ENCODE measurements at places on chromosomes 7 and 10.

- no peak overlapping the region for H3K4me3 ChIP-seq
- H3K27ac ChIP-seq = no peak overlapping the region
- no peak for DNase-seq
- H3K4me1 ChIP-seq = no peaks in the 10 kb centered on the region
- no peaks in the 10 kb centered on the region for H3K36me3 ChIP-seq
Measured at GRCh38 chr7:156474241-156474743, 166.3 kb upstream of the RNF32 start.

DNA sequence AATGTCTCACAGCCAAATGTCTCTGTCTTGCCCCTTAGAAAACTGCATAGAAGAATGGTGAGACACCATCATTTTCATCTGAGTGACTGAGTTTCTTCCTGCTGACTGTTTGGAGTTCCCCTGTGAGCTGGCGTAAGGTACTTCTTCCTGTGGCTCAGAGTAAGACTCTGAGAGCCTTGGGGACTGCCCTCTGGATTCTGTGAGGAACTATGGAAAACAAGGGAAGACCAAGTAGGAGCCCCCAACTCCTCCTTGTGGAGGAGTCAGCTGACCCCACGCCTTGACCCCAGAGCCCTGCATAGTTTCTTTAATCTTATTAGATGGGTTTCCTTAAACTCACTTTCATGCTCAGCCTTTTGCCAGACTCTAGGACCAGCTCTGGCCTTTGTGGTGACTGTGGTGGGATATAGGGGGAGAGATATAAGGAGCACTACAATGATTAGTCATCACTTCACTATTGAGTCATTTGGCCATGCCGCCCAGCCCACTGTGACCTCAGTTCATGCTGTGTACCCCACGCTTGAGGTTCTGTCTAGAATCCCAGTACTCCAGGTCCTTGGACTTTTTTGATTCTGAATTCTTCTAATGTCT lies 51.8 kb upstream of the FAM133B start:
- peak; percentile 50 for DNase-seq
- no peaks in the 10 kb centered on the region for H3K27me3 ChIP-seq
- no peak overlapping the region for H3K4me3 ChIP-seq
- H3K27ac ChIP-seq = peak overlapping the region; percentile 99
- H3K4me1 ChIP-seq = peaks cover 100% of the 10 kb centered on the region

- H3K36me3 ChIP-seq = no peaks in the 10 kb centered on the region
- DNase-seq = no peak
- no peaks in the 10 kb centered on the region for H3K4me1 ChIP-seq
Measured at GRCh38 chr7:94907026-94907810, at the start of gene PPP1R9A. Gene PPP1R9A (plus strand): TSS chr7:94907594. CDS start chr7:94910114, 2,520 bp downstream.

DNA sequence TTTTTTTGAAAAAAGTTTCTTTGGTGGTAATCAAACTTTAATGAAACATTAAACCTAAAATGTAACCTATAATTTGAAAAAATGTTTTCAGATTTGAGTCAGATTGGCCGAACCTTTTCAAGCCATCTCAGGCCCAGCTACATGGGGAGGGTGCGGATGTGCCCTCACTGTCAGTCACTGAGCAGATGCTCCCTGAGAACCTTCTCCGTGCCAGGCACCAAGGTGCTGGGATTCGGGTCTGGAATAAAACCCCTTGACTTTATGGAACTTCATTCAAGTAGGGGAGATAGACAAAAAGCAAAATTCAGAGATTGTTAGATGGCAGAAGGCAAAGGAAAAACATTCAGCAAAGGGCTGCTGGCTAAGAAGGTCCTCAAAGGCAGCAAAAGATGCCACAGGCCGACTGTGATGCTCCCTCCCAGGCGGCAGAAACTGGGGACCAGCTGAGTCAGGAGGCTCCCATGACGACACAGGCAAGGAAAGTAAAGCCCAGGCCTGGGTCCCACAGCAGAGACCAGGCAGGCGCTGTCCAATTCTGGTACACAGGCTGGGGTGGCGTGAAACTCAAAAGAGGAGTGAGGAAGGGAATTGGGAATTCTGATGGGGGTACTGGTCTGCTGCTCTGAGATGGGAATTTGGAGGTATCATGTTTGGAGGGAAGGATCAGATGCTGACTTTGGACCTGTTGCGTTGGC lies 82.2 kb upstream of the DDC start:
- no peak for DNase-seq
- no peaks in the 10 kb centered on the region for H3K4me1 ChIP-seq
- no peaks in the 10 kb centered on the region for H3K36me3 ChIP-seq
- H3K27ac ChIP-seq = no peak overlapping the region
- no peak overlapping the region for H3K4me3 ChIP-seq

DNA sequence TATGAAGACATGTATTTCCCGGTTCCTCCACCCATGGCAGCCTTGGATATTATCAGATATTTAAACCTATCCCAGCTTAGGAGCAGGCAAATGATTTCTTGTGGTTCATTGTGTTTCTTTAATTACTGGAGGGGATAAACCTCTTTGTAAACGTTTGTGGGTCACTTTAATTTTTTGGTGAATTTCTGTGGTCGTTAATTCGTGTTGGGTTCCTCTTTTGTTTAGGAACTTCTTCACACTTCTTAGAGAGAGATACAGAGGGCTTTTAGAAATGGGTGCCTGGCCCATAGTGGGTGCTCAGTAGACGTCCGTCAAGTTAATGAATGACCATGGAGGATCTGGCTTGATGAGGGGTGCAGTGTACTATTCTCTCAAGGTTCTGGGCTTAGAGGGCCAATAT lies 27.2 kb upstream of the NUB1 start:
- H3K4me1 ChIP-seq = peaks cover 6% of the 10 kb centered on the region
- H3K36me3 ChIP-seq = no peaks in the 10 kb centered on the region
- peaks cover under 1% of the 10 kb centered on the region for H3K27me3 ChIP-seq
- H3K4me3 ChIP-seq = no peak overlapping the region
- no peak for DNase-seq

GRCh38 chr7:90430614-90431460 lies 27.6 kb downstream of the CLDN12 start:
- no peak overlapping the region for H3K27ac ChIP-seq
- DNase-seq = no peak
- H3K27me3 ChIP-seq = no peaks in the 10 kb centered on the region

DNA sequence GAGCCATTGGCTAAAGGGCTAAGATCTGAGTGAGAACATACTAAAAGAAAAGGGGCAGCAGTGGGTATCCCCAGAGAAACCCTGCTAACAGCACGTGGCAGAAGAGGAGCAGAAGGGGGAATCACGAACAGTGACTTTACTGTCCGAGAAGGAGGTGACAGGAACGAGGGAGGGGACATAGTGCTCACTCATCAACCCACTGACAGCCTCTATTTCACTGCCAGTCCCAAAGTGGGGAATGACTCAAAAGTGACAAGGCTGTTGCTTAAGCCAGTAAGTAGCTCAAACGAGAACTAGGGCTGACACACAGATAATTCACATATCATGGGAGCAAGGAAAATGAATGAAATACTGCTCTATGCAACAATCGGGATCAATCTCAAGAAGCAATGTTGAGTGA lies 92.7 kb downstream of the RSU1 start:
- no peak for DNase-seq
- H3K27me3 ChIP-seq = no peaks in the 10 kb centered on the region
- H3K4me1 ChIP-seq = no peaks in the 10 kb centered on the region
- H3K4me3 ChIP-seq = no peak overlapping the region

DNA sequence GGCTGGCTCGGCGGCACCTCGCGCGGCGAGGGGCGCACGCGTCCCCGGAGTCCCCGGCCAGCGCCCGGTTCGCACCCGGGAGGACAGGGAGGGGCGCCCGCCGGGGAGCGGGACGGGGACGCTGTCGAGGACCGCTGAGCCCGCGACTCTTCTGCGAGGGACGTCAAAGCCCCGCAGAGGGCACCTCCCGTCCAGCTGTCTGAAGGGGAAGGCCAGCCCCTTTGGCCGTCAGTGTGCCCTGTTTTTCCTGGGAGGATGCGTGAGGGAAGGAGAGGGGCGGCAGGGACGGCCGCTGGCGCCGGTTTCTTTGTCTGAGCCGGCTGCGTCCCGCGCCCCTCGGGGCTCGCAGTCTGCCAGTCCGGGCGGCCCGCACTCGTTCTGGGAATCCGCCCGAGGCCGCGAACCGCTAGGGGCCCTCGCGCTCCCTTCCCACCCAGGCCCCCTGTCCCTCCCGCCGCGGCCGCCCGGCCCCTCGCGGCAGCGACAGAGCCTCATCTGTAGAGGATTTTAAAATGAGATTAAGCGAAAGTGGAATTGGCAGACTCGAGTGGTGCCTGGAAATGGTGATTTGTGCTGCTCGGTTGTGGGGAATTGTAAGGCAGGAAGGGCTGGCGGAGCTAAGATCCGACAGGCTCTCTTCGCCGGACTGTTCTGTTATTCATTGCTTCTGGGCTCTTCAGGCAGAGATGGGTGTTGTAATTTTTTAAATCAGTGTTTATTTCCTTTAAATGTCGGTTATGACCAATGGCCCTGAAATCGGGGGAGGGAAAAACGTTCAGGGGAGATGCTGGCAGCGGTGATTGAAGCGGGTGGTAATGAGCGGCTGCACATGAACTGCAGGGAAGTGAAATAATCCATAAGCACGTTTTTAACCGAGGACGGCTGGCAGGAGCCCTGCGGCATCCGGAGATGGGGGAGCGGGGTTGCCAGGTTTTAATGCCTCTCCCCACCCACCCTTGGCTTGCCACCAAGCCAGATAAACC lies 618 bp upstream of the RELN start:
- H3K4me1 ChIP-seq = no peaks in the 10 kb centered on the region
- DNase-seq = no peak
- no peak overlapping the region for H3K27ac ChIP-seq
- no peak overlapping the region for H3K4me3 ChIP-seq
- no peaks in the 10 kb centered on the region for H3K36me3 ChIP-seq

GRCh38 chr7:43528576-43529354 lies 54.1 kb upstream of the STK17A start:
- no peaks in the 10 kb centered on the region for H3K36me3 ChIP-seq
- no peak for DNase-seq
- H3K27me3 ChIP-seq = no peaks in the 10 kb centered on the region
- no peak overlapping the region for H3K27ac ChIP-seq
- no peak overlapping the region for H3K4me3 ChIP-seq
- no peaks in the 10 kb centered on the region for H3K4me1 ChIP-seq

GRCh38 chr7:129951226-129952085 lies 1.3 kb downstream of the UBE2H start:
- peaks cover 32% of the 10 kb centered on the region for H3K4me1 ChIP-seq
- DNase-seq = no peak
- no peaks in the 10 kb centered on the region for H3K27me3 ChIP-seq
- H3K4me3 ChIP-seq = peak overlapping the region; percentile 96
- no peaks in the 10 kb centered on the region for H3K36me3 ChIP-seq

- H3K4me3 ChIP-seq = no peak overlapping the region
- H3K4me1 ChIP-seq = no peaks in the 10 kb centered on the region
- H3K36me3 ChIP-seq = no peaks in the 10 kb centered on the region
- no peak for DNase-seq
Measured at GRCh38 chr10:13809427-13809826, 222.7 kb downstream of the PRPF18 start.

DNA sequence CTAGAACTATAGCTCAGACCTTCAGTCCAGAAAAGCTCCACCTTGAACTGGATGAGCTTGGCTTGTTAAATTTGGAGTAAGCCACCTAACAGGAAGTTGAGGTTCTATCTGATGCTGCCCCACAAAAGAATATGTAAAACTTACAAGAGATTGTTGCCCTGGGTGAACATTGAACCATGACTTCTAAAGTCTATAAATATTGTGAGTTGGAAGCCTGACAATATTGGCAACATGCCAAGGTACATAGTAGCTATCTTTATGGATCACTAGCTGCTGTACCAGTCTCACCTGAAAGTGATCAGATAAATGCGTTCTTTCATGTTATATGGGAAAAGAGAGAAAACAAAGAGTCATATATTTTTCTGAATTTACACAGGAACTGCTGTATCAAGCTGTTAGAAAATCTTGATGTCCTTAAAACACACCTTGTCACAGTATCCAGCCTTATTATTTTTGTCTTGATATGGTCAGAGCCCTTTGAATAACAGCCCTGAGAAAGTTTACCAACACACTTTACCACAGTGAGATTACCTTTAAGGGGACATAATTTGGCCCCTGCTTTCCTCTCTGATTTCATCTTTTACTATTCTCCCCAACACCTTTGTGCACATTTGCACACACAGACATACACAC lies 92.0 kb downstream of the LSMEM1 start:
- H3K27me3 ChIP-seq = no peaks in the 10 kb centered on the region
- no peak overlapping the region for H3K27ac ChIP-seq
- H3K4me3 ChIP-seq = no peak overlapping the region
- H3K4me1 ChIP-seq = no peaks in the 10 kb centered on the region
- DNase-seq = no peak
- no peaks in the 10 kb centered on the region for H3K36me3 ChIP-seq

DNA sequence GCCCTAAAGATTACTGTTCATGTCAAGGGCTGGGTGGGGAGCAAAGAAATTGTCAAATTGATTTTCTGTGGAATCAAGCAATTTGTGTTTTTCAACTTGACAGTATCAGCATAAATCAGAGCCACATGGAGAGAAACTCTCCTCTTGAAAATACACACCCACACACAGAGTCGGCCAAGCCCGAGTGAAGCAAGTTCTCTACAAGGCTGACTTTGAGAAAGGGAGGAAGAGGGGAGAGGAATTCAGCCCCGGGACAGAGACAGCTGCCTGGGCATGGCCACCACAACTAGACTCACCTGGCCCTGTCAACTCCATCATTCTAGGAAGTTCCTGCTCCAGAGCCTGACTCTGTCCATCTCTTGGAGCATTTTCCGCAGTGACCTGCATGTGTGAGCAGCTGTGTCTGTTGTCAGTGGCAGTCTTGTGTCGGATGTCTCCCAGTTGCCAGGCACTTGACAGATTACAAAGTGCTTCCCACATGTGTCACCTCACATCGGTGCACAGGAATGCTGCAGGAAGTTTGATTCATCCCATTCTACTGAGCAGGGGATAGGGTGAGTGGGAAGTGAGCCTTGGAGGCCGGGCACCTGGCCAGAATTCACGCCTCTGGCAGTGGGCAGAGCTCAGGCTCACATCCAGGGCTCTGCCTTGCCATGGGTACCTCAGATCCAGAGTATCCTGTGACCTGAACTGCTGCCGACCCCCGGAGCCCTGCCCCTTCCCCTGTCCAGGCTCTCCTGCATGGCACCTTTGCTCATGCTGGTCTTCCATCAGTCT lies 37.9 kb downstream of the ADAM12 start:
- no peak overlapping the region for H3K27ac ChIP-seq
- no peak overlapping the region for H3K4me3 ChIP-seq
- no peaks in the 10 kb centered on the region for H3K27me3 ChIP-seq

GRCh38 chr10:116106611-116107010 lies 166.4 kb downstream of the GFRA1 start:
- no peaks in the 10 kb centered on the region for H3K36me3 ChIP-seq
- H3K4me3 ChIP-seq = no peak overlapping the region
- H3K4me1 ChIP-seq = no peaks in the 10 kb centered on the region
- H3K27me3 ChIP-seq = no peaks in the 10 kb centered on the region
- no peak overlapping the region for H3K27ac ChIP-seq

DNA sequence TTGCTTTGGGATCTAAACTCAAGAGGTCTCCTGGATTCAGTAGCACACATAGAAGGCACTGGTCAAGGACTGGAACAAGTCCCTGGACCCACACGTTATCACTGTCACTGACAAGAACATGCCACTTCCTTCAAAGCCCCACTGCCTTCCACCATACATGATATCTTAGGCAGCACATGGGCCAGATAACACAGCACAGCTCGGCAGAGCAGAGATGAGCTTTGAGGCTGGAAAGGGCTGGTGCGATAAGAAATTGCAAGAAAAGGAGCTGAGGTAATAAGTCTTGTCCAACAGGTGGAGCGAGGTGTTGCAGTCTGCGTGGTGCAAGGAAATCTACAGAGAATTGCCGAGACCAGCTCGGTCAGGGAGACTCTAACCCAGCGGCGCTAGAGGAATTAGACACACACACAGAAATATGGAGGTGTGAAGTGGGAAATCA lies 139.8 kb upstream of the CDK13 start:
- H3K27me3 ChIP-seq = peaks cover 9% of the 10 kb centered on the region
- no peaks in the 10 kb centered on the region for H3K36me3 ChIP-seq
- H3K4me1 ChIP-seq = no peaks in the 10 kb centered on the region

GRCh38 chr7:86949779-86950260 lies 109.6 kb downstream of the ELAPOR2 start:
- no peak overlapping the region for H3K27ac ChIP-seq
- H3K4me3 ChIP-seq = no peak overlapping the region
